ENCODE measurements at places on chromosomes 5 and 9.

DNA sequence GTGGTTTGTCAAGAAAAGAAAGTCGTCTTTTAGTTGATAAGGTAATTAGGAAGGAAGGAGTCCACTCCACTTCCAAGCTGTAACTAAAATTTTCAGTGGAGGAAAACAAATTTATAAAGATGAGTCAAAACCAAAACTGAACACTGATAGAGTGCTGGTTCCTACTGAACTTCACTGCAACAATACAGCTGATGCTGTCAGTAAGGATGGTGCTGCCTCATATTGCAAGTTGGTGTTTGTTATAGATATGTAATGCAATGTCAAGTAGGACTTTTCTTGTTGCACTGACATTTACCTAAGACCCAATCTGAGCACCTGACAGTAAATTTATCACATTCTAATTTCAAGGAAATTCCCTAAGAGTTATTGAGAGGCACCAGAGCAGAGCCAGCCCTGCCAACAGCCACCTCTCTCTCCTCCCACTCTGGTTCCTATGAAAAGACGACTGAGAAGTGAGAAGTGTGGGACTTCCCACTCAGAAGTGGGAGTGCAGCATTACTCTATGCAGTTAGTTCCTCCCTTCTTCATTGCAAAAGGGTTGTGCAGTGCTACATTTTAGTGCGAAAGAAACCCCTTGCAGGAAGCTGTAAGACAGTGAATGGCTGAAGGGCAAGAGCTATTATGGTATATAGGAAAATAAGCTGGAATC, 350.8 kb downstream of the NFIB start:
- no peak for DNase-seq

DNA sequence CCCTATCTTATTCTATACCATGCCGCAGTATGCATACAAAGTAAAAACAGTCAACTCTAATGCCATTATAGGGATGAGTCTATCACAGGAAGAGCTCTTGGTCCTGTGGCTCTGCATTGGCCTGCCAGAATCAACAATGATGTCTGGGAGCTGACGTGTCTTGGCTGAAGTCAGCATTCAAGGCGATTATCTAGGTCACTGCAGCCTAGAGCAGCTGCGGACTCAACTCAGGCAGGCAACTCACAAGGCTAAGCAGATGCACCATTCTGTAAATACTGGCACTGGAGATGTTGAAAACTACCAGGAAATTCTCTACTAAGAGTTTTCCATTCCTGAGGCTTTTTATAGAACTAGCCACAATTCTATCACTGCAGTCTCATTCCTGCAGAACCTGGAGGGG, 13.3 kb downstream of the SPATA9 start:
- no peak for DNase-seq

GRCh38 chr5:66232706-66233445, 88.8 kb downstream of the SREK1 start:
- no peak for DNase-seq

GRCh38 chr5:85132269-85132668, 747.6 kb upstream of the EDIL3 start:
- DNase-seq: no peak

DNA sequence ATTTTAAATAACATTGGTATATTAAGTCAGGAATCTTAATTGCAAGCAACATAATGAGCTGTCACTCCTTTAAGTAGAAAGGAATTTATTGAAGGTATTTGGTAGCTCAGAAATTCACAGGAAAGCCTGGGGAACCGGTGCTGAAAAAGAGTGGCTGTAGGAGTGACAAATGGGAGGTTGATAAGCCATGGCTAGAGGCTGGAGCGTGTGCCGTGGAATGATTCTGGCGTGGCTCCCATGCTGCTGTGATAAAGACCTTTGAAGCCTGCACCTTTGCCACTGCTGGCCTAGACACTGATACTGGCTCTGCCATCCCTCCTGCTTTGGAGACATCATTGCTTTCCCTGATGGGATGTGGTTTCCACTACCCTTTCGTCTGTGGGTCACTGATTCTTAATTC, 65.7 kb upstream of the ATG10 start:
- no peak for DNase-seq

DNA sequence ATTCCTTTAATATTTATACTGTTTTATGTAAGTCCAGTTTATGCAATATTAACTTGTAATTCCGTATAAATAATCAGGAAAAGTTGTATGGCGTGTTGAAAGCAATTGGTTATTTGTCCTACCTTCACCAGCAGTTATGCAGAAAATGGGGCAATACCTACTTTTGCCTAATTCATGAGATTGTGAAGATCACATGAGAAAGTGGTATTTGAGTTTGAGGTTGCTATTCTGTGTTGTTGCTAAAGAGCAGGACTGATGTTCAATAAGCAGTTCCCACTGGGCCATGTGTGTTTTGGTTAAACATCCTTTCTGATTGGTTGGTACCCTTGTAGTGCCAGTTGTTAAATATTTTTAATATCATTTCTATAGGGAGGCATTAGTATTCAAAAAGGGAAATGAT, 3.2 kb downstream of the TGFBR1 start:
- no peak for DNase-seq

DNA sequence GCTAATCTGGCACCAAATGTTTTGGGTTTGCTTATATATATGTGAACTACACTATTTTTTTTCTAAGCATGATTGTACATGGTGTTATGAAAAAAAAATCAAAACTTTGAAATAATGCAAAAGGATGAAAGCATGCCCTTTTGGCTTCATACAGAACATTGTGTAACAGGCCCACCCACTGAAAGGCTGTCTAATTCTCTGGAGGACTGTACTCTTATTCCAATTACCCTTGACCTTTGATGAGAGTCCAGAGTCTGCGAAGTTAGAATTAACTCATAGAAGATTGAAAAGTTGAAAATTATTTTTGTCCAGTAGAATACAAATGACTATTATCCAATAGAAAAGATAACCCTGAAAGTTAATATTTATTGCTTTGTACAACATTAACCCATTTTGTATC, 117.4 kb downstream of the ADAMTS12 start:
- DNase-seq: no peak

GRCh38 chr9:117445631-117446030, 30.8 kb upstream of the ASTN2 start:
- no peak for DNase-seq

- DNase-seq: no peak
Observed at GRCh38 chr9:135850737-135851136, 56.6 kb downstream of the CAMSAP1 start.

DNA sequence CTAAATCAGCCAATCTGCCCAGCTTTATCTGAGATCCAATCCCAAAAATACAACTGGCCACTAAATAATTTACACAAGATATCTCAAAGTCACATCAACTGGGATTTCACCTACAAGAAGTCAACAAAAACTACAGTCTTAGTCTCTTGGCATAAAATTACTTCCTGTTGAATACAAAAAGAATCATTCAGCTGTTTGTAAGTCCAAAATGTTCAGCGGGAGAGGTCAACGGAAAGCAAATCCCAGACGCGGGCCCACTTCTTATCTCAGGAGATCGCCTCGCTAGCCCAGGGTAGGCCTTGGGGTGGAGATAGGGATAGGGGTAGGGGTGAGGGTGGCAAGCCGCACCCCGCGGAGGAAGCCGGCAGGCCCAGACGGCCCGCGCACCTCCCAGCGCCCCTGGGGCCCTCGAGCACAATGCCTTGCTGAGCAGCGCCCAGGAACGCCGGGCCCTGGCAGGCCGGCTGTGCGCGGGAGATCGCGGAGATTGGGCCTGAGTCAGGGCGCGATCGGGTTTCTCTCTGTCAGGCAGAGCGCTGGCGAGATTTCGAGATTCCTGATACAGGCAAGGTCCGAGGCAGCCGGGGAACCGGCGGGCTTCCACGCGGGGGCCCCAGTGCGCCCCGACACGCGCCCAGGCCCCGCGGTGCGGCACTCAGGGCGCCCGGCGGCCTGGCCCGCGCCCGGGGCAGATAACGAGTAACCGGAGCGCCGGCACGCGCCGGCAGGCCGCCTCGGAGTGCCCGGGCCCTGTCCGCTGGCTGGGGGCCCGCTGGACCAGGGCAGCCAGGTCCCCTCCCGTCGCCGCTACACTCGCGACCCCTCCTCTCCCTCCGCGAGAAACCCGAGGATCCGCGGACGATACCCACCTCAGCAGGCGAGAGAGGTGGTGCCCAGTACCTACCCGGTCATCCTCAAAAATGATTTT, 601 bp downstream of the HINT1 start:
- DNase-seq: peak; percentile 49

DNA sequence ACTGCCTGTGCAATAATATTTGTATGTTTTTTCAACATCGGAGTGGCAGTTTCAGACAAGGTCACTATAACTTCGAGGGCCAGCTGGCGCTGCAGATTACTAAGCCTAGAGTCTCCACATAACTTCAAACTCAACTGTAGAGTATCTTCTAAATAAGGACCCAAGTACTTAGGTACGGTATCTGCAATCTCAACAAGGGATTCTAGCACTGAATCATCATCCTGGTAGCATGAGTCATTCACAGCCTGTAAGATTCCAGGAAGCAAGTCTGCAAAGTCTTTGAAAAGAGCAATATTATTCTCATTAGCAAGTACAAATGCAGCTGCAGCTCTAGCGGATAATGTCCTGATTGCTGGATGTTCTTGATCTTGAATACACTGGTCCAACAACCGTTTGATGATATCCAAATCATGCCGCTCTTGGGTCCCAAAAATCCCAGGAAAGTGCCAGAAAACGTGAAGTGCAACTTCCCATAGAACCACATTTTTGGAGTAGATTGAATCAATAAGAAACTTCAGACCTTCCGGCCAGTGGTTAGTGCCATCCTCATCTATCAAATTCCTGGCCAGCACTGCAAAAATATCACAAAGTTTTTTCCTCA, 654 bp downstream of the RANBP6 start:
- DNase-seq: no peak

GRCh38 chr5:81397176-81397575, 3.2 kb upstream of the ACOT12 start:
- DNase-seq: no peak

DNA sequence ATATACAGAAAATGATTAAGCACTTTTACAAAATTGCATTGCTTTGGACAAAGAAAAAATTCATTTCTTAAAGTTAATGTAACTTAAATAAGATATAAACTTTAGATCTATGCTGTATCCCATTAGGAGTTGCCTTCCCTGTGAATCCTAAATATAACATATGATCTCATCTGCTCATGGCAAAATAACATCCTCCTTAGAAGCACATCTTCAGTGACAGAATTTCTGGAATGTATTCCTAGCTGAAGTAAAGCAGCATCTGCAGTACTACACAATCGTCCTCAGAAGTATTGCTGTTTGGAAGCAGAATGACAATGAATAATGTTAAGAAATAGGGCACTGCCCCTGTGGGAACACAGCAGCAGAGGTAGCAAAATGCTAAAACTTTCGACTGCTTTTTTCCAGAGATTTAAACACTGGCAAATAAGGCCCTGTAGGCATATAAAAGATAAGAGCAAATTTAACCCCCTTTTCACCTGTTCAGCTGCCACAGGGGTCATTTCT, 571.0 kb downstream of the PTPRD start:
- no peak for DNase-seq
